ENCODE measurements at places on chromosomes 12 and 14. TPM values are rescaled to one million over a fixed set of nuclear protein-coding genes. Genes with fewer than 3 reads are reported as not detected.

DNA sequence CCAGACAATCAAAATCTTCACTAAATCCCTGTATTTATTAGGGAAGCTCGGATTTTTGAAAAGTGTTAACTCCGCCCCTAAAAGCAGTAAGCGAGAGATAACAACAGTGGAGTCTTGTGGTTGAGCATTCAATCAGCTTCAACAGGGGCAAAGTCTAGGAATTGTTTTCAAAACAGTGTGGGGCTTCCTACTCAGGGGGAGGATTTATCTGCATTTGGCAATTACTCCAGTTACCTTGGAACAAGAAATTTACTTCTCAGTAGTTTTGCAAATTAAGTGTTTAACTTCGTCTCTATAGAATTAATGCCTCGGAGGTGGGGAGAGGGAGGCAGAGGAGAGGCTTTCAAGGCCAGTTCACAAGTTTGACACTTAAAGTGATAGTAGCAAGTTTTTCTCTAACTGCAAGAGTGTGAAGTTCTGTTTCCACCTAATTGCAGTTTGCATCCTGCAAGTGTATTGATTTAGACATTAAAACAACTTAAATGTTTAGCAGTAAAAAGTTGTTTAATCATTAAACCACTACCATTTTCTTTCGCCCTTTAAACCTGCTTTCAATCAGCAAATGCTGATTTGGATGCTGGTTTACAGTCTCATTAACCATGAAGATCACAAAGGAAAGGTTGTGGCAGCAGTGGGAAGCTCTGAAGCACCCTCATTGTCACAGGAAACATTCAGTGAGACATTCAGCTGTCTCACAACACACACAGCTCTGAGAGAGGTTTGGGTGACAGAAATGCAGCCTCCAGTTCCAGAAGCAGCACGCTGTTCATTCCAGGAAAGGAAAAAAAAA, 102.0 kb downstream of the HMGA2 start:
- H3K4me3 ChIP-seq = no peak overlapping the region
- no peaks in the 10 kb centered on the region for H3K36me3 ChIP-seq
- H3K4me1 ChIP-seq = no peaks in the 10 kb centered on the region
- DNase-seq = no peak

The SMCO2 gene
- not detected for total RNA-seq

GRCh38 chr12:32419520-32419960, 20.2 kb downstream of the FGD4 start:
- no peak for DNase-seq
- H3K36me3 ChIP-seq = no peaks in the 10 kb centered on the region
- H3K27ac ChIP-seq = no peak overlapping the region
- no peaks in the 10 kb centered on the region for H3K27me3 ChIP-seq
- H3K4me1 ChIP-seq = no peaks in the 10 kb centered on the region

DNA sequence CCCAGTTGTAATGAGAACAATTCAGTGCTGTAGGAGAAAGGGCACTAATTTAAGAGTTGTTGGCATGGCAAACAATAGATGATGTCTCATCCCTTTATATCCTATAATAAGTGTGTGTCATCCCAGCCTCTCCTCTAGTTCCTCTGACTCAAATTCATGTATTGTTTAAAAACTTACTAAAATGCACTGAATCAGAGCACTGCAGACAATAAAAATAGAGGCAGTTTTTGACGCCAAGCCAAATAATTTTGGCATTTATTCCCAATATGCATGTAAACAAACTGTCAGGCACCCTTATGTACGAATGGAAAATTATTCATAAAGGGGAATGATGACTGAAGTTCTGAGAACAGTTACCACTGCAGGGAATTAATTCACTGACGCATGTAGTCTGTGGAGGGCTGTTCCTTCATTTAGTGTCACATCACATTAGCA, 57.9 kb upstream of the TMX1 start:
- no peak for DNase-seq
- no peak overlapping the region for H3K4me3 ChIP-seq
- H3K27me3 ChIP-seq = no peaks in the 10 kb centered on the region
- no peaks in the 10 kb centered on the region for H3K36me3 ChIP-seq
- H3K27ac ChIP-seq = no peak overlapping the region

DNA sequence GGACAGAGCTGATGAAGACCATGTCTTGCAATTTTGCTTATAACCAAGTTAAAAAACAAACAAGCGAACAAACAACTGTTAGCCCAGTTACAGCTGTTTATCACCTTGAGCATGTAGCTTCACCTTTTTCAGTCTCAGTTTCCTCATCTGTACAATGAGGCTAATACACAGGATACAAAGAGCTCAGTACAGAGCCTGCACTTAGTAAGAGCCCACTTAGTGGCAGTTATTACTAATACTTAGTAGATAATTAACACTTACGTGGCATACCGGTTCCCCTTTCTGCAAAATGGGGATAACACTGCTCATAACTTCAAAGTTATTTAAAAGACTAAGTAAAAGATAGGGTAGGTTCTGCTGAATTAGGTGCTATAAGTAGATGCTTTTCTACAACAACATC, 228.0 kb downstream of the MON2 start:
- H3K27ac ChIP-seq = no peak overlapping the region
- H3K27me3 ChIP-seq = no peaks in the 10 kb centered on the region
- H3K4me3 ChIP-seq = no peak overlapping the region
- no peak for DNase-seq
- H3K36me3 ChIP-seq = no peaks in the 10 kb centered on the region

- no peak overlapping the region for H3K27ac ChIP-seq
- no peaks in the 10 kb centered on the region for H3K27me3 ChIP-seq
- H3K4me3 ChIP-seq = no peak overlapping the region
Measured at GRCh38 chr12:59401862-59402261, 194.0 kb upstream of the SLC16A7 start.

- peaks cover 27% of the 10 kb centered on the region for H3K4me1 ChIP-seq
- no peak overlapping the region for H3K27ac ChIP-seq
- H3K36me3 ChIP-seq = no peaks in the 10 kb centered on the region
- H3K4me3 ChIP-seq = no peak overlapping the region
Measured at GRCh38 chr14:74402401-74403251, 23.4 kb downstream of the SYNDIG1L start.

The SRRM4 gene
- total RNA-seq = not detected

GRCh38 chr12:87509237-87509820, 519.9 kb downstream of the C12orf50 start:
- no peak overlapping the region for H3K4me3 ChIP-seq
- H3K4me1 ChIP-seq = no peaks in the 10 kb centered on the region
- no peaks in the 10 kb centered on the region for H3K36me3 ChIP-seq

DNA sequence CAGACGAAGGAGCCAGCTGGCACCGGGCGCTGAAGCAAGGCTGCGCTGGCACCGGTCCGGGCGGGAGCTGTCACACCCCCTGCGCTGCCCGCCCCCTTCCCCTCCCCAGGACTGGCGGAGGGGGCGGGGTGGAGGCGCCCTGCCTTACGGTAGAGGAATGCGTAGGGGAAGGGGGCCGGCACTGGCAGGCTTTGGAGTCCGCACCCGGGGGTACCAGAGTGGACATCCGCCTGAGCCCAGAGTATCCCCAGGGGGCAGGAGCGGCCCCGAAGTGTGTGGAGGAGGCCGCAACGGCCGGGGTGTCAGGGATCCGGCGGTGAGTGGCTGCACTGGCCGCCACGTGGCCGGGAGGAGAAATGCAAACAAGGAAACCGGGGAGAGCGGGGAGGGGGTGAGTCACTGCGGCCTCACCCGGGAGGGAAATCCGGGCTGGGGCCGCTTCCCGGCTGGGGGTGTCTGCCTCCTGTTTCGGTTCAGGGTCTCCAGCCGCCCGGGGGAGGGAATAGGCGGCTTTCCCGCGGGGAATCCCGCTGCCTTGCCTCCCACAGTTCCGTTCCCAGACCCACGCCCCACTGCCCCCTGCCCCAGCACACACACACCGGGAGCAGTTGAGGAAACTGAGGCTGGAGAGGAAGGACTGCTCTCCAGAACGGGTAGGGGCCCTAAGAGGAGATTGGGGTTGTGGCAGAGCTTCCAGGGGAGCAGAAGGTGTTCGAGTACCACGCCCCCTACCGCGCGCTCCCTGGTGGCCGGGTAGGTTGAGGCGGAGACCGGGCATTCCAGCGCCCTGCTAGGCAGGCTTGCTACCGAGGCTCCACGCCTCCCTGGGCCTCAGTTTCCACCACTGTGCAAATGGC, at the start of gene RAPGEF3:
Gene RAPGEF3, minus strand, starts transcription at position 47 of the 857 bp plus-strand sequence. CDS start 324 bp downstream, outside the sequence.
- H3K4me1 ChIP-seq = peaks cover 39% of the 10 kb centered on the region
- no peaks in the 10 kb centered on the region for H3K27me3 ChIP-seq
- peak; percentile 54 for DNase-seq
- peak within 1 kb of the TSS; percentile 68 for H3K4me3 ChIP-seq
- H3K36me3 ChIP-seq = no peaks in the 10 kb centered on the region
- no peak within 1 kb of the TSS for H3K27ac ChIP-seq

- H3K4me1 ChIP-seq = no peaks in the 10 kb centered on the region
- no peak overlapping the region for H3K4me3 ChIP-seq
- H3K27me3 ChIP-seq = no peaks in the 10 kb centered on the region
- no peaks in the 10 kb centered on the region for H3K36me3 ChIP-seq
Measured at GRCh38 chr14:103319422-103319821, 14.6 kb upstream of the EIF5 start.

The RNF10 gene
- 446 TPM for total RNA-seq

The CFL2 gene
- total RNA-seq = 36.4 TPM

GRCh38 chr12:75478116-75478794, 2.3 kb upstream of the GLIPR1 start:
- peak overlapping the region; percentile 76 for H3K27ac ChIP-seq
- H3K36me3 ChIP-seq = no peaks in the 10 kb centered on the region
- H3K27me3 ChIP-seq = no peaks in the 10 kb centered on the region
- DNase-seq = peak; percentile 74
- peaks cover 33% of the 10 kb centered on the region for H3K4me1 ChIP-seq

DNA sequence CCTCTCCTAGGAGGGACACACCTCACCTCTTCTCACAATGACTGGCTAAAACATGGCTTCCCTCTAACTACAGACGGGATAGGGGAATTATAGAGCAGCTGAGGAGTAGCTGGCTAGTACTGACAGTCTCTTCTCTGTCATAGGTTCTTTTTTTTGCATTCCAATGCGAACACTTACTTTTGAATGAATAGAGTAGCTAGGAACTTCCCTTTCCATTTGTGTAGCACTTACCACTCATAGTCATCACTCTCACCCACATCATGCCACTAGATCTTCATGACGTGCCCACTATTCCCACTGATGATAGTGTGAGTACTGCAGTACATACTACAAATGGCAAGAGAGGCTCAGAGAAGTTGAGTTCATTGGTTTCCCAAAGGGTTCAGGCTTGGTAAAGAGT, 143.9 kb upstream of the HIF1A start:
- peak overlapping the region; percentile 9 for H3K27ac ChIP-seq
- peaks cover 64% of the 10 kb centered on the region for H3K36me3 ChIP-seq
- DNase-seq = no peak
- H3K4me1 ChIP-seq = peaks cover 14% of the 10 kb centered on the region

DNA sequence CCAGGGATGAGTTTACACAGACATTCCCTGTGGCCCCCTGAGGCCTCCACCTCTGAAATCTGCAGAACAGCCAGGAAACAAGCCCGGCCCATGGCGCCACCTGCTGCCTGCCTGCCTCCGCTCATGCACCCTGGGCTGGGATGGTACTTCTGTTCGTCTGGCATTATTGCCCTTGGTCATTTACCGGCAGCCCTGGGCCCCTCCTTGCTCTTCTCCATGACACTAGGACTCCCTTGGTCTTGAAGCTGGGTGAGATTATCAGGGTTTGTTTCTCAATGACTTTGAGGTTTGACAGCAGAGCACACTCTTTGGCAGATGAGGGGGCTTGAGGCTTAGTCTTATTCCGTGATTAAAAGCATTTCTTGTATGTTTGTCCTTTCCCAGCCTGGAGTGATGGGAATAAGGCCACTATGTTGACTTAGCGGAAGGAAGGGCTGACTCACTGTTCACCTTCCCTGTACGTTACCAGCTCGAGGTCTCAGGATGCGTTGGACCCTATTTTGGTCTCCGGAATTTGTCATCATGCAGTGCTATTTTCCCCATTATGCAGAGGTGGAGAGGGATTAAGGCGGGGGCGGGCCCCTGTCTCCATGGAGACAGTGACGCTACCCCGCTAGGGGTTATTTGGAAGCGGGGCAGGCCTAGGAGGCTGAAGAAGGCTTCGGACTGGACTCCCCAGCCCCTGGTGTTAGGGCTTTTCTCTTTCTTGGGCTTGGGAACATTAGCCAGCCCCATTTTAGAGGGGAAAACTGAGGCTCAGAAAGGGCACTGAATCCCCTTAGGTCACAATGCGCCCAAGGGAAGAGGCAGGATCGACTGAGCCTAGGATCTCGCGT, 706 bp upstream of the PEX5 start:
- peak; percentile 47 for DNase-seq
- H3K4me3 ChIP-seq = peak overlapping the region; percentile 91
- H3K36me3 ChIP-seq = peaks cover 5% of the 10 kb centered on the region
- no peaks in the 10 kb centered on the region for H3K27me3 ChIP-seq
- peak overlapping the region; percentile 93 for H3K27ac ChIP-seq

DNA sequence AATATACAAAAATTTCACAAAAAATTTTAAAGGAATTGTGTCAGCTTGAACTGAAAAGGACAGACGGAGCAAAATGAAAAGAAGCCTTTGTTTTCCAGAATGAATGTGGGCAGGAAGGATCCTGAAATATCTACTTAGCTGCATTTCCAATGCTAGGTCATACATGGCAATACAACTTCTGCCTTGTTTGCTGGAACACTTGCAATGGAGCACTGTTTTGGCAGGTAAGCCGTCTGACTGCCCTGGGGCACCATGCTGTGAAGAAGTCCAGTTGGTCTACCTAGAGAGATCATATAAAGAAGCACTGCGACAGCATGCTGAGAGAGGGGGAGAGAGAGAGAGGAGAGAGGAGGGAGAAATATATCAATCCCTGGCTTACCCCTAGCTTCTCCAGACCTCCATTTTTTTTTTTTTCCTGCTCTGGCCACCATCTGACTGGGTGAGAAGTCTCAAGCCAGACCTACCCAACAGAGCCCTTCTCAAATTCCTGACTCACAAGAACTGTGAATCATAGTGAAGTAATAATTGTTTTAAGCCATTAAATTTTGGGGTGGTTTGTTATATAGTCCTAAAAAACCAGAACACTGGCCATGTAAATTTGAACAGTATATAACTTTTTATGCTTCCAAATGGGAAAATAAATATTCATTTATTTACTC, 97.1 kb upstream of the PRICKLE1 start:
- no peaks in the 10 kb centered on the region for H3K36me3 ChIP-seq
- H3K4me3 ChIP-seq = no peak overlapping the region
- H3K27ac ChIP-seq = no peak overlapping the region
